Frontal cortex (tissue), 4 donors: ENCODE measurements at places on chromosomes 5 and 9. TPM values are rescaled to one million over a fixed set of nuclear protein-coding genes. Genes with fewer than 3 reads are reported as not detected.

The CER1 gene
- not detected for total RNA-seq

The NACC2 gene
- 3.7 TPM for total RNA-seq

The MCTP1 gene
- total RNA-seq, result 48.5 TPM

The C1QTNF2 gene
- 2.0 TPM for total RNA-seq

The PCDHB6 gene
- total RNA-seq, result 3.3 TPM

The RIGI gene
- 6.9 TPM for total RNA-seq

The FOXD4L6 gene
- total RNA-seq, result 0.82 TPM

The FGD3 gene
- 17.9 TPM for total RNA-seq

DNA sequence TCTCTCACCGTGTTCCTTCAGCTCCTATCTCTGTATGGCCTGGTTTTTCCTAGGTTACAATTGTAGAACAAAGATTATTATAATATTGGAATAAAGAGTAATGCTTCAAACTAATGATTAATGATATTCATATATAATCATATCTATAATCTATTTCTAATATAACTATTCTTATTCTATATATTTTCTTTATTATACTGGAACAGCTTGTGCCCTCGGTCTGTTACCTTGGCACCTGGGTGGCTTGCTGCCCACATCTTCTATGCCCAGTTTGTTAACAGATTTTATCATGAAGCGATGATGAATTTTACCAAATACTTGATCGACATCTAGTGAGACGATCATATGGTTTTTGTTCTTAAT lies 363.6 kb upstream of the TYRP1 start:
- no peak for DNase-seq

GRCh38 chr9:123063177-123063598 lies 29.7 kb downstream of the GPR21 start:
- no peak for DNase-seq

DNA sequence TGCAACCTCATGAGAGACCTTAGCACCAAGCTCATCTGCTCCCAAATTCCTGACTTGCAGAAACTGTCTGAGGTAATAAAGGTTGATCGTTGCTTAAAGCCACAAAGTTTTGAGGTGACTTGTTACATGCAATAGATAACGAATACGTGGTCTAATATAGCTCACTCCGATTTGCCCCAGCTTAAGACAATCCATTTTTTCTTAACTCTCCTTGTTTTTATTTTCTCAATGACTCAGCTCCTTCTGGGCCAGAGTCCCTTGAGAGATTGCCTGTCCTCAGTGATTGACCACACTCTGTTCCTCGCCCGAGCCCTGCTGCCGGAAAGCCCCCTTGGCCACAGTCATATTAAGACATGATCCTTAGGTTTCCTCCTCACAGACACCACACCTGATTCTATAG lies 63.7 kb upstream of the FANCC start:
- no peak for DNase-seq

DNA sequence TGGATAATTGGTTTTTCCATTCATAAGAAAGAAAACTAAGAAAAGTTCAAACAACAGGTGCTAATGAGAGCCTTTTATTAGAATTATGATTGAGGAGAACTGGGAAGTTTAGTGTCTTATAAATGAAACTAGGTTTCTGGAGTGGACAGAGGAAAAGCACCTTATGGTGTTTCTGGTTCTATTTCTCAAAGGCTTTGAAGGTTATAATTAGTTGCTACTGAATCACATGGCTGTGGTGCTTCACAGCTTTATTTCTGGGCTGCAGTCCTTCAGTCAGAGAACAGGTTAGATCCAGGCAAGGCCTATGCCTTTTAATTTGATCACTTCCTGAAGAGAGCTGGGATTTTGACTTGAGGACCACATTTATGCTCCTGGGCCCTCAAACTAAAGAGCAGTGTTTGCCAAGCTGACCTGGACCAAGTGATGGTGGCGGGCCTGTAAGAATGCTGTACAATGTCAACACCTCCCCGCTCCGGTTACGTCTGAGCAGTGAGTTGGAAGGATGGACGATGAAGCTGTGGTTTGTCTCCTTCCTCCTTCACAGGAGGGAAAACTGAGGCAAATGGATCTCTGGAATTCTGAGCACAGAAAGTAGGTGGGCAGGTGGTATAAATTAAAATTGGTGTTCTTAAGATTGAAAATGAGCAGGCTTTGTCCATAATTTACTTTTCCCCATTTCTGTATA lies 56.0 kb downstream of the ZNF462 start:
- DNase-seq, result no peak

DNA sequence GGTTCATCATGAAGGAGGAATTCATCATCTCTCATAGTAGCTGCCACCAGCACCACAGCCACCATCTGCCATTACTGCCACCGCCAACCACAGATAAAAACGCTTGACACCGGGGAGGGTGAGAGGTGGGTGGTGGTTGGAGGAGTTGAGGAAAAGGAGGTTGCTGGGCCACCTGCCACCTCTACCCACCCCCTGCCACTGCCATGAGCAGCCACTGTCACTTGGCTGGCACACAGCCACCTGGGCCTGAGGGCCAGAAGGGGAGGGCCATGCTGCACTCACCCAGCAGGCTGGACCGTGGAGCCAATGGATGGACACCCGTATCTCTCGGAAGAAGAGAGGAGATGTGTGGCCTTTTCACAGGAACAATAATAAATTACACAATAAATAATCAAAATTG lies 31.3 kb upstream of the SLC36A2 start:
- DNase-seq, result no peak

GRCh38 chr5:153372425-153373129 lies 117.9 kb upstream of the GRIA1 start:
- no peak for DNase-seq

- DNase-seq, result no peak
Observed at GRCh38 chr5:1789834-1790471, 9.7 kb downstream of the MRPL36 start.

DNA sequence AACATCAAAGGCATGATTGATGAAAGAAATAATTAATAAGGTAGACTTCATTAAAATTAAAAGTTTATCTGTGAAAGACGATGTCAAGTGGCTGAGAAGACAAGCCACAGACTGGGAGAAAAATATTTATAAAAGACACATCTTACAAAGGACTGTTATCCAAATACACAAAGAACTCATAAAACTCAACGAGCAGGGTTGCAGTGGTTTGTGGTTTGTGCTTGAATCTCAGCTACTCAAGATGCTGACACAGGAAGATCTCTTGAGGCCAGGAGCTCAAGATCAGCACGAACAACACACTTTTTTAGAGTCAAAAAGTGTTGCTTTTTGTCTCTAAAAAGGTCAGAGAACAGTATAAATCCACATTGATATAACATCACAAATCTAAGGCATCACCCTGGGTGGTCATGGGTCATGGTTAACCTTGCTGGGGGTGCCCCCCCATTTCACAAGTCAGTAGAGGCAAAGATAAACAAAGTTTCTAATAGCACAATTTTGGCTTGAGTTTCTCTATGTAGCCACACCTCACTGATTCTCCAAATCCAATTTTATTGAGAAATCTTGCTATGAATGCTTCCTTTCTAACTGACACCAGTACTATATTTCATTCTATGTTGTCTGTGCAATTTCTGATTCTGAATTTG lies 342.9 kb upstream of the RPS23 start:
- no peak for DNase-seq

DNA sequence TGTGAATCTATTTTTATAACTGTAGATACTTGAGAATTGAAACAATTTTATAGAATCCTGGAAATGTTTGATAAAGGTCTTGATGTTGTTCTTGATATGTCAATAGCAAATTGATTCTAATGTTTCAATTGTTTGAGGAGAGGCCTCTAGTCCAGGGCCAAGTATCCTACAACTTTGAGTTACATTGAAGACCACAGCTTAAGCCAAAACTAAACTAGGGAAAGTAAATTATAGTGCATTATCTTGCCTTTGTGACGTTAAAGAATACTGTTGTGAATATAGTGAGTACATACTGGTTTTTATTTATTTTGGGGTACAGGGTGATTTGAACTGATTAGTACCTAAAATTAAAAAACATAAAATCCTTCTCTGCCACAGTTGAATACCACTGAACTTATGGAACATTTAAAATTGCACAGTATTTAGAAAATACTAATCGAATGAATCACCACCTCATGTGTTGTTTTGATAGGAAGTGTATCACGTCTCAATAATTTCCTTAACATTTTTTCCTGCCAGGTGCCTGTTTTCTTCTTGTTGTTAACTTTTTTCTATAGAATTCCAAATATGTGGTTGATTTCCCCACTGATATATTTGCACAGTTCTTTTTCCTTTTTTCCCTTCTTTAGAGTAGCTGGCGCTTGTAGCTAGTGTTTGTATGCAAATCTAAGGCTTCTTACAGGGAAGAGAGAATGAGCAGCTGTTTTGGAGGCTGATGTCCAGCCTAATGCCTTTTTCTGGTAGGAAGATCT lies 12.5 kb downstream of the ARHGEF28 start:
- DNase-seq, result no peak

DNA sequence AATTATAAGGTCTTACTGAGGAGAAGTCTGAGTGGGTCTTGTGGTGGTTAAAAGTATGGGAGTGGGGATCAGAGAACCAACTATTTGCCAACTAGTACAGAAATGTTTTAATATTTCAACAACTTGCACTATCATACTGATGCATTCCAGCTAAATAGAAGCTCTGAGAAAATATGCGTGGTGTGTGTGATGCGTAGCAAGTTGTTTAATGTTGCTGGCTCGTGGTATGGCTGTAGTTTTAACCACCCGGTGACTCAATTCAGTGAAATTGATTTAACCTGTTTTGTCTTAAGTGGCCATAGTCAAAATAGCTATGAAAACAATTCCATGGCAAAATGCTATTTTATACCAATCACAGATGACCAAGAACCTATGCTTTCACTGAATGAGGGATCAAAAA lies 176.5 kb upstream of the SLC24A2 start:
- no peak for DNase-seq
